Stimulated activated naive B cell treated with anti-CD40 and anti-IgM and Interleukin-4, amounts not matched to agents 10 μg/mL and 1 μg/mL and 100 μg/mL, for 72 hours (primary cell): ENCODE measurements at places on chromosomes 6 and 20.

- peak overlapping the region; percentile 14 for H3K4me3 ChIP-seq
- H3K27ac ChIP-seq = no peak overlapping the region
- H3K36me3 ChIP-seq = no peaks in the 10 kb centered on the region
- DNase-seq = peak; percentile 17
- H3K4me1 ChIP-seq = peaks cover 17% of the 10 kb centered on the region
- H3K27me3 ChIP-seq = peaks cover 4% of the 10 kb centered on the region
These were observed 21.8 kb downstream of the FAM209B start for GRCh38 chr20:56554869-56555268.

- peaks cover 27% of the 10 kb centered on the region for H3K4me1 ChIP-seq
- H3K36me3 ChIP-seq = peaks cover 29% of the 10 kb centered on the region
- H3K4me3 ChIP-seq = peak overlapping the region; percentile 33
These were observed 380.1 kb upstream of the SOX4 start for GRCh38 chr6:21213492-21213891.

GRCh38 chr6:116533233-116533957, 12.1 kb downstream of the TRAPPC3L start:
- H3K27ac ChIP-seq = no peak overlapping the region
- no peaks in the 10 kb centered on the region for H3K27me3 ChIP-seq
- peaks cover 6% of the 10 kb centered on the region for H3K4me1 ChIP-seq
- no peaks in the 10 kb centered on the region for H3K36me3 ChIP-seq
- H3K4me3 ChIP-seq = no peak overlapping the region
- DNase-seq = no peak

- H3K36me3 ChIP-seq = peaks cover 51% of the 10 kb centered on the region
- DNase-seq = no peak
- peak overlapping the region; percentile 37 for H3K27ac ChIP-seq
- peaks cover 16% of the 10 kb centered on the region for H3K4me1 ChIP-seq
- H3K27me3 ChIP-seq = no peaks in the 10 kb centered on the region
These were observed 10.2 kb downstream of the BTN3A1 start for GRCh38 chr6:26412228-26412627.

DNA sequence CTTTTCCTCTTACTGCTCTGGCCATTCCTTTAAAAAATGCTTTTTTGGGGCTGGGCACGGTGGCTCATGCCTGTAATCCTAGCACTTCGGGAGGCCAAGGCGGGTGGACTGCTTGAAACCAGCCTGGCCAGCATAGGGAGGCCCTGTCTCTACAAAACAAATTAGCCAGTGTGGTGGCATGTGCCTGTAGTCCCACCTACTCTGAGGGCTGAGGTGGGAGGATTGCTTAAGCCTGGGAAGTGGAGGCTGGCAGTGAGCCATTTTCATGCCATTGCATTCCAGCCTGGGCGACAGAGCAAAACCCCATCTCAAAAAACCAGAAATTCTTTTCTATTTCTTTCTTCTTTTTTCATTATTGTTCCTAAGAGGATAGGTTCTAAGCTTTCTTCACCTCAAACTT, 36.9 kb upstream of the RNF144B start:
- peaks cover 3% of the 10 kb centered on the region for H3K36me3 ChIP-seq
- no peak overlapping the region for H3K4me3 ChIP-seq
- peaks cover 18% of the 10 kb centered on the region for H3K4me1 ChIP-seq
- H3K27me3 ChIP-seq = no peaks in the 10 kb centered on the region
- DNase-seq = no peak

DNA sequence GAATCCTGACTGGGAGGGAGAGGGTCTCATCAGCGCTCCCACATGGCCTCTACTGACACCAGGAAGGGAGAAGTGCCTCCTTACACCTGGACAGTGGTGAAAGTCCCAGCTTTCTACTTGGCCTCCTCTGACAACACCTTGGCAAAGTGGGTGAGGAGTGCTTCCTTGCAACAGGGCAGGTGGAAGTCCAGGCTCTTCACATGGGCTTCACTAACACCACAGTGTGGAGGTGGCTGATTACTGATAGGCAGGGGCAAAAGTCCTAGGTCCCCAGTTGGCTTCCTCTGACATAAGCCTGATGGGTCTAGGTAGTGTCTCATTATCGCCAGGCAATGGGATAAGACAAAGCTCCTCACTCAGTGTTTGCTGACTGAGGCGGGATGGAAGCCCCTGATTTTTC, 9.5 kb upstream of the HLA-DRA start:
- H3K4me3 ChIP-seq = no peak overlapping the region
- peaks cover 6% of the 10 kb centered on the region for H3K4me1 ChIP-seq
- DNase-seq = no peak

DNA sequence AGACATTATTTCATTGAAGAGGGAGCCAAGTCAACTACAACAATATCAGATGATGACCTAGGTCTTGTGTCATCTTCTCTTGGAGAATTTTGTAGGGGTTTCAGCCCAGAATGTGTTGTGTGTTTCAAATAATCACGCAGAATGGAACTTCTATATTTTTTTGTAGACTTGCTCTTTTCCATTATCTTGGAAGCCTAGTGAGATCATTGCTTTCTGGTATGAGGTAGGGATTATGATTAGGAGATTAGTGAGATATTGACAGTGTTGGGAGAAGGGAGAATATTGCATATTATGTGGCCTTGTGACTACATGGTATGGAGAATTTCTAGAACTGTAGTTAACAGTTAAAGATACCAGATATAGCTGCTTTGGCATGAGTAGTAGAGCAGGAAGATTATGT, 423.6 kb upstream of the PLCB4 start:
- no peak for DNase-seq
- H3K27ac ChIP-seq = no peak overlapping the region
- no peaks in the 10 kb centered on the region for H3K4me1 ChIP-seq

- no peak overlapping the region for H3K27ac ChIP-seq
- no peaks in the 10 kb centered on the region for H3K36me3 ChIP-seq
- no peaks in the 10 kb centered on the region for H3K27me3 ChIP-seq
- H3K4me1 ChIP-seq = no peaks in the 10 kb centered on the region
These were observed 92.3 kb downstream of the RFPL4B start for GRCh38 chr6:112439432-112439831.

DNA sequence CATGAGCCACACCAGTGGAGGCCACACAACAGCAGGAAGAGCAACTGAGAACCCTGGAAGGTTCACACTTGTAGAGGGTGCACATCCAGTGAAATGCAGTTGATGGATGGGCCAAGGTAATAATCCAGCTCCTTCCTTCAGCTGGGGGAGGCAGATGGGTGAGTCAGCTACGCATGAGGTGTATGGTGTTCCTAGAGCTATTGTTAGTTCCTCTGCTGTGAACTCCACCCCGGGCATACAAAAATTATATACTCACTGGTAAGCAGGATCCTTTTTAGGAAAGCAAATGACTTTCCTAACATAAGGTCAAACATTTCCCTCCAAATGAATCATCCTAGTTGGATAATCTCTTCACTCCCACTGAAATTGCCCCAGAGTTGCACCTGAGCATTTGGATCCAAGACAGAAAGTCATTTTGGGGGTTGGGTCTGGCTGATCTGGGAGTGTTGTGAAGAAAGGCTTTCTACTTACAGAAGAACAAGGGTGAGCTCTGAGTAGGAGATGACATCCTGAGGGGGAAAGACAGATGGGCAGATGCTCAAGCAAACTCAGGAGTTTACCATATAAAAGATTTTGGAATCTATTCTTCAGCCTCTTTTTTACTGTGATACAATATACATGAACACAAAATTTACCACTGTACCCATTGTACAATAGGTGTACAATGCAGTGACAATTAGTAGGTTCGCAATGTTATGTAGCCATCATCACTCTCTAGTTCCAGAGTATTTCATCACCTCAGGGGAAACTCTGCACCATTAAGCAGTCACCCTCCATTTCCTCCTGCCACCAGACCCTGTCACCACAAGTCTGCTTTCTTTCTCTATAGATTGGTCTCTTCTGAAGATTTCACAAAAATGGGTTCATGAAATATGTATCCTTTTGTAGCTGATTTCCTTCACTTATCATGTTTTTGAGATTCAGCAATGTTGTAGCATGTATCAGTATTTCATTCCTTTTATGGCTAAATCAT, 11.1 kb downstream of the HLA-F start:
- peaks cover 10% of the 10 kb centered on the region for H3K4me1 ChIP-seq
- no peak for DNase-seq
- H3K27ac ChIP-seq = no peak overlapping the region

- H3K4me3 ChIP-seq = no peak overlapping the region
- DNase-seq = no peak
- H3K4me1 ChIP-seq = peaks cover 1% of the 10 kb centered on the region
- no peak overlapping the region for H3K27ac ChIP-seq
- no peaks in the 10 kb centered on the region for H3K27me3 ChIP-seq
- no peaks in the 10 kb centered on the region for H3K36me3 ChIP-seq
These were observed 499.6 kb downstream of the RFPL4B start for GRCh38 chr6:112846681-112847080.

GRCh38 chr6:50030777-50031562, 9.2 kb upstream of the DEFB110 start:
- no peaks in the 10 kb centered on the region for H3K4me1 ChIP-seq
- H3K27me3 ChIP-seq = no peaks in the 10 kb centered on the region
- H3K27ac ChIP-seq = no peak overlapping the region

- no peak overlapping the region for H3K27ac ChIP-seq
- no peak overlapping the region for H3K4me3 ChIP-seq
- H3K36me3 ChIP-seq = peaks cover 58% of the 10 kb centered on the region
- H3K4me1 ChIP-seq = no peaks in the 10 kb centered on the region
These were observed 49.6 kb downstream of the CDK5RAP1 start for GRCh38 chr20:33351696-33352095.

DNA sequence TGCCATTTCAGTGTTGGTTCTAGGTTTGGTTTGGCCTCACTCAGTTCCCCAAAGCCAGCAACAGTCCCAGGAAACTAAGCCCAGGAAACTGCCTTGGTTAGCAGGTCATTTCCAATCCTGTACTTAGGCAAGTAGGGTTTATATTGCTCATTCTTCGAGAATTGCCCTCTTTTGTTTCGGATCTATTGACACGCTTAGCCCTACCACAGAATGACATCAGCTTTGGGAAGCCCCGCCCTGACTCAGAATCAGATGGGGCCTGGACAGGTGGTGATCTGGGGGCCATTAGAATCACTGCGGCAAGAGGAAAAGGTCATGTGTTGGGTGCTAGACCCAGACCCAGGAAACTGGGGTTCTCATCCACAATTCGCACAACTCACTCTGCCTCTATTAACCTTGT, 578.2 kb downstream of the QKI start:
- H3K27me3 ChIP-seq = peaks cover 5% of the 10 kb centered on the region
- H3K27ac ChIP-seq = no peak overlapping the region
- H3K4me3 ChIP-seq = no peak overlapping the region
- H3K4me1 ChIP-seq = no peaks in the 10 kb centered on the region

- H3K27me3 ChIP-seq = no peaks in the 10 kb centered on the region
- H3K27ac ChIP-seq = peak overlapping the region; percentile 81
- DNase-seq = no peak
- peaks cover 92% of the 10 kb centered on the region for H3K4me1 ChIP-seq
These were observed 39.4 kb downstream of the RREB1 start for GRCh38 chr6:7147051-7147671.

DNA sequence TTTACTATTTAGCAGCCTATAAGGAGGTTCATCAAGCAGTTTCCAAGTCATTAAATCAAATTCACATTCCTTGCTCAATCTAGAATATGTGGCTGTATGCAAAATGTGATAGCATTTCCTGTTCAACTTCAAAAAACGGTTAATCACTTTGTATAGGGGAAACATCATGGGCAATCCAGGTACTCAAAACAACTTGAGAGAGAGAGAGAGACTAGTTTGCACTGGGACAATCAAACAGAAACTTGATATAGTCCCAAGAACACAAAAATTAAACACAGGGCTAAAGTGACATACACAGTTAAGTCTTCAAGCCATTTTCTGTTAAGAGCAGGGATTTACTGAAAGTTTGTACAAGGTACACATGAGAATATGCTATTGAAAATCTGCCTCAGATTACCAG, 7.4 kb downstream of the CPNE1 start:
- no peak overlapping the region for H3K27ac ChIP-seq
- peaks cover 15% of the 10 kb centered on the region for H3K4me1 ChIP-seq
- peaks cover 14% of the 10 kb centered on the region for H3K36me3 ChIP-seq
- no peaks in the 10 kb centered on the region for H3K27me3 ChIP-seq

- no peaks in the 10 kb centered on the region for H3K27me3 ChIP-seq
- H3K27ac ChIP-seq = peak overlapping the region; percentile 97
- peaks cover 2% of the 10 kb centered on the region for H3K36me3 ChIP-seq
- peak overlapping the region; percentile 88 for H3K4me3 ChIP-seq
- peaks cover 15% of the 10 kb centered on the region for H3K4me1 ChIP-seq
These were observed 587 bp downstream of the PDSS2 start for GRCh38 chr6:107458672-107459282.

- H3K27me3 ChIP-seq = no peaks in the 10 kb centered on the region
- no peak overlapping the region for H3K4me3 ChIP-seq
- H3K36me3 ChIP-seq = no peaks in the 10 kb centered on the region
- H3K4me1 ChIP-seq = no peaks in the 10 kb centered on the region
These were observed 316.4 kb downstream of the RNF144B start for GRCh38 chr6:18703546-18703945.

- DNase-seq = no peak
- no peak overlapping the region for H3K4me3 ChIP-seq
- H3K4me1 ChIP-seq = peaks cover 7% of the 10 kb centered on the region
- peaks cover 12% of the 10 kb centered on the region for H3K27me3 ChIP-seq
These were observed 268.3 kb upstream of the ARID1B start for GRCh38 chr6:156508923-156509322.

DNA sequence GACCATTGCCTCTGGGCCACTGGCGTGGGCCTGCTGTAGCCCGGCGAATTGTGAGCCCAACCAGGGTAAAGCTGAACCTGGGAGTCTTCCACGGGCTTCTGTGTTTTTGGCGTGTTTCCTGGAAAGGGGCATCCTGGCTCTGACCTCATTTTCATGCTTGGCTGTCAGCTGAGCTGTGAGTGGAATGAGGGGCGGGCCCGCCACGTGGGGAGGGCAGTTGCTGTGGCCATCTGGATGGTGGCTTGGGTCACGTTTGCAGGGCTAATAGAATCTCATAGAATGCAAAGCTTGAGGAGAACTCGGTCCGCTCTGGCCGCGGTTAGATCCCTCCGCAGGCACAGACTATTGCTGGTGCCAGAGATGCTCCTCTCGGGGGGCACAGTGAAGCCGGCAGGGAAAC, 263.0 kb downstream of the SMOC2 start:
- no peaks in the 10 kb centered on the region for H3K36me3 ChIP-seq
- no peaks in the 10 kb centered on the region for H3K4me1 ChIP-seq
- H3K27ac ChIP-seq = no peak overlapping the region
- no peak overlapping the region for H3K4me3 ChIP-seq
- no peak for DNase-seq
- no peaks in the 10 kb centered on the region for H3K27me3 ChIP-seq

GRCh38 chr6:134637847-134638437, 312.0 kb downstream of the ALDH8A1 start:
- H3K36me3 ChIP-seq = peaks cover 5% of the 10 kb centered on the region
- peaks cover 35% of the 10 kb centered on the region for H3K4me1 ChIP-seq
- H3K4me3 ChIP-seq = no peak overlapping the region
- peaks cover 5% of the 10 kb centered on the region for H3K27me3 ChIP-seq
- H3K27ac ChIP-seq = no peak overlapping the region

- no peak overlapping the region for H3K27ac ChIP-seq
- H3K4me3 ChIP-seq = no peak overlapping the region
- no peaks in the 10 kb centered on the region for H3K27me3 ChIP-seq
- H3K36me3 ChIP-seq = no peaks in the 10 kb centered on the region
These were observed 165.7 kb downstream of the SMOC2 start for GRCh38 chr6:168606722-168607121.
